HTR-8/SVneo (cell line): ENCODE measurements at places on chromosomes 11 and 22.

DNA sequence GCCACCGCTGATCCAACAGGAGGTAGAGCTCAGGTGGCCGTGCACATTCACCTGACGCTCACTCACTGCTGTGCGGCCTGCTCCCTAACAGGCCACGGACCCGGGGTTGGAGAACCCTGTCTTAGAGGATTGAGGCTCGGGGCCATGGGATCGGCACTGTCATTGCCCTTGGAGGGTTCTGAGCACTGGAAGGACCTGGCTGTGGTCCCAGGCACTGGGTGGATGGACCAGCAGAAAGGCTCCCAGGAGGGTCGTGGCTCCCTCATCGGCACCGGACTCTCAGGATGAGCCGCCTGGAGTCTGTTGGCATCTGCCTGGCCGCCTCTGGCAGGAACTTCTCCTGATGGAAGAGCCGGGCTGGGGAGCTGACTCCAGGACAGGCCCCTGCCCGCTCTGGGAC is 6.5 kb downstream of the KCNQ1 start:
- DNase-seq: no peak

DNA sequence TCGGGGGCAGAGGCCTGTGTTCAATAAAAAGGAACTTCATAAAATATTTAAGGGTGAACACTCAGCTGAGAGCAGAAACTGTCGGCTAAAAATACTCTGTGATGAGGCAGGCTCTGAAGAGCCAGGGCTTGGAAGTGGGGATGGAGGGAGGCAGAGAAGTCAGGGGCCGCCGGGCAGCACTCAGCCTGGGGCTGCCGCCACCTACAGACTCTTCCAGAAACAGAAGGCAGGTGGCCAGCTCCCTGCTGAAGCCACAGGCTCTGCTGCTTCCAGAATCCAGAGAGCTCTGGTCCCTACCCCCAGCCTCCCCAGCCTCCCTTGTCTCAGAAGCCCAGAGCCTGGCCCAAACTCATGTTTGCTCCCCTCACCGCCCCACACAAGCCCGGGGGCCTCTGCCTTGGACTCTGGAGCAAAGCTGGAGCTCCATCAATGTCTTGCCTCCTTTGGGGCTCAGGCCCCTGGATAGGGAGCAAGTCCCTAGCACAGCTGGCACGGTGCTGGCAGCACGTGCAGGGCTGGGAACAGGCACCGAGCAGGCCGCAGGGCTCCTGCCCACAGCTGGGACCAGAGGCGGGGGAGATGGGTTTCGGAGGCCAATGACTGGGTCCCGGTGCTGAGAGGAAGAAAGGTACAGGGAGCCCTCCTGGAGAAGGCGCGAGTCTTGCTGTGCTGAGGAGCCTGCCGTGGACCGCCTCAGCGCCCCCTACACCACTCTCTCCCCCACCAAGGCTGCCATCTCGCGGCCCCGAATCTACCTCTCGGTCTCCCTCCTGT is 8.2 kb downstream of the LRFN4 start:
- no peak for DNase-seq

- no peak for DNase-seq
Observed at GRCh38 chr11:16741473-16741872, 3.0 kb downstream of the C11orf58 start.

DNA sequence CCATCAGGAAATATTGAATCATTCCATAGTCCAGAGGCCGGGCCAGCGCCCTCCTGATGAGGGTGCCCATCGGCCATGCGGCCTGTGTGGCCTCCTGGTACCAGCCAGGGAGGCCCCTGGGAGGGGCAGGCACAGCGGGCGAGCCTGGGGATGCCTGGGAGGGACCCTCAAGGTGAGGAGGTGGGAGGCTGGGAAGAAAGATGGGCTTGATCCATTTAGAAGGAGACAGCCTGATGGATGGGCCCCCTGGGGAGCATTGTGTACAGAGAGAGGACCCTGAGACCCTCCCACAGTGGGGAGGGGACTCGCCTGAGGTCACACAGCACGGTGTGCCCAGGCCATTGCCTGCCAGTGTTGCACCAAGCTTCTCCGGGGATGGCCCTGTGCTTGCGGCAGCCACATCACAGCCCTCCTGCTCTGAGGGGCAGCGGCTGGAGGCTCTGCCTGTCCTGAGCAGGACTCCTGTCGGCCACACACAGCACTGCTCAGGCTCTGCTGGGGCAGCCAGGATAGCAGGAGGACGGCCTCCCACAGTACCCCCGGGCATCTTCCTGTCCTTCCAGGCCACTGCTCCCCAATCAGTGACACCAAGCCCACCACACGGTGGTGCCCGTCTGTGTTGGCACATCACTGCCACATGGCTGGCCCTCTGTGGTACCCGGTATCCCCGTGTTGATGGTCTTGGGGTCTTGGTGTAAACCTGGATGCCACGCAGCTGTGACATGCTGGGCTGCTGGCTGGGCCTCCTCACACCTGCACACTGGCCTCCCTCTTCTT is 290.0 kb downstream of the TBC1D22A start:
- DNase-seq: no peak

DNA sequence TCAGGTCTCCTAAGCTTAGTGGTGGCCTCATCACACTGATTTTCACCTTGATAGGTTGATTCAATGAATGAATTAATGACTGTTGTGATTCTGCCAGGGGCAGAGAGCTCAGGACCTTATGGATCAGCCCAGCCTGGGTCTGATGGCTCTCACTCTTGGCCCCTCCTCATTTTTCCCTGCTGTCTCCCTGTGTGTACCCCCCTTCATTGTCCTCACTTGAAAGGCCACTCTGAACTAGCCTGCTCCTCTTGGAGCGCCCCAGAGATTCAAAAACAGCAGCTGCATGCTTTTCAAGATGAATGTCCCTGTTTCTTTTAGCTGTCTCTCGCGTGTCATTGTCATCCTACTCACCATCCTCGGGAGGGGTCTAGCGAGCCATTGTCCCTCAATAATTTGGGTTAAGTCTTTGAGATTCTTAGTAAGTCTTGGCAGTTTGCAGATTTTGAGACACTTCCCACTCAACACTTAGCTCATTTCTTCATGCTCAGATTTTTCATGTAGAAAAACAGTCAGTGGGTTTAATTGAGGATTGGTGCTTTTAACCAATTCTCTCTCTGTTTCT is 42.5 kb upstream of the MICAL2 start:
- DNase-seq: no peak

DNA sequence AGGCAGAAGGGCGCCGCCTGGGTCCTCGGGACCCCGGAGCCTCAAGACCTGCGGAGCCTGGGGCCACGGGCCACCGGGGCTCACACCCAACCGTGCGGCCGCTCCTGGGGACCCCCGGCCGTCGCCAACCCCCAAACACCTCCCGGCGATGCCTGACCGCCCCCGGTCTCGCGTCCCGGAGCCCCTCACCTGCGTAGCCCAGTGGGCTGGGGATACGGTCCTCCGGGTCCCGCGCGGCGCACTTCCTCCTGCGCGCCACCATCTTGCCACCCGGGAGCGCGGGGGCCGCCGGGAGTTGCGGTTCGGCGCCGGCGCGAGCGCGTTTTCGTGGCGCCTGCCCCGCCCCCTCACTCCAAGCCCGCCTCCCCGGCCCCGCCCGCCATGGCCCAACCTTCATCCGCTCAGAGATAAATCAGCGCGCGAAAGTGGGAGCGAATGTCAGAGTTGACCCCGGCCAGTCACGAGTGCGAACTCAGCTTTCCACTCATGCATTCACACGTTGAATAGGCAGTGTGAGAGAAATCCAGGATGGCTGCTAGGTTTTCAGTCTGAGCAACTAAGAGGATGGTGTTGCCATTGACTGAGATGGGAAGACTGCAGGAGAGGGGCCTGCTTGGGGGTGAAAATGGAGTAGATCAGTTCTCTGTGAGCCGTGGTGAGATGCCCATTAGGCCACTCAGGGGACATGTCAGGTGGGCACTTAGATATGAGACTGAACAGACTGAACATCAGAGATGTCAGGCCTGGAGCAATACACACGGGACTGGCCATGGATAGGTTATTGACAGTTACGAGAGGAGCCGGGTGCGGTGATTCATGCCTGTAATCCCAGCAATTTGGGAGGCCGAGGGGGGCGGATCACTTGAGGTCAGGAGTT is at the start of gene RRP7A:
TSS of gene RRP7A (minus strand) at position 272 of the 877 bp plus-strand sequence. CDS start at position 262, 10 bp downstream.
- DNase-seq: peak; percentile 57

DNA sequence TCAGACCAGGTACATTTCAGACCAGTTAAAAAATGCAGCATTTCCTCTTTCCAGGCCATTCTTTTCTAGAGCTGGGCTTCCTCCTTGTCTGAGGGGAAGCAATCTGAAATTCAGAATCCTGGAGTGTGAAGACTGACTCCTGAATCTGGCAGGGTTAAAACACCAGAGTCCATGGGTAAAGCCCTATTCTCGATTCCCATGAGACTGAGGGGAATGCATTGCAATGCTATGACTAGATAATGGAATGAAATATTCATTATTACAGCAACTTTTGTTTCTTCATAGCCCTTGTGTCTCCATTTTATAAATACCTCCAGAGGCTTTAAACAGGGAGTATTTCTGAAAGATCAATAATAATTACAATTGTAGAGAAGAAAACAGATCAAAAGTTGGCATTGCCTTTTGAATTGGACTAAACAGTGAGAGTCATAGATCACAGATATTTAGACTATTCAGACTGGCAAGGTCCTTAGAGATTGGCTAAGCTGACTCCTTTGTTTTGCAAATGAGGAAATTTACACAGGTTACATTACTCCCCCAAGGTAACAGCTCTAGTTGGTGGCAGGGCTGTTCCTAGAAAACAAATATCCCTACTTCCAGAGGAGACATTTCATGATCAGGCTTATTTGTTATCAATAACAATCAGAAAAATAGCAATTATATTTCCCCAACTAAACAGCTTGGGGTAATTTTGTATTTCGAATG is 632.6 kb upstream of the KIRREL3 start:
- no peak for DNase-seq

- DNase-seq: no peak
Observed at GRCh38 chr11:1299621-1300020, 9.8 kb downstream of the TOLLIP start.

DNA sequence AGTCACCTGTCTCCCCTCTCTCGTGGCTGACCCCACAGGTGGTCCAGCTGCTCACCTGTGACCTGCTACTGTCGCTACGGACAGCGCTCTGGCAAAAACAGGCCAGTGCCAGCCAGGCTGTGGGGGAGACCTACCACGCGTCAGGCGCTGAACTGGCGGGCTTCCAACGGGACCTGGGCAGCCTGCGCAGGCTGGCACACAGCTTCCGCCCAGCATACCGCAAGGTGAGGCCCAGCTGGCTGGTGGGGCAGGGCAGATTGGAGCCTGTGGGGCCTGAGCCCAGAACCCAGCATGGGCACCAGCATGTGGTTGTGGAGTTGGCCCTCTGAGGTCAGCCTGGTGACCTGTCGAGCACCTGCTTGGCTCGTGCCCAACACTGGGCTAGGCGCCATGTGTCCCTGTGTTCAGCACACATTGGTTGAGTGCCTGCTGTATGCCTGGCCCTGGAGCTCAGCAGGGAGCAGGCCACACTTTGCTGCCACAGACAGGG is 11.9 kb downstream of the SHISA8 start:
- DNase-seq: no peak

- DNase-seq: no peak
Observed at GRCh38 chr22:39291523-39291922, 27.9 kb downstream of the RPL3 start.

GRCh38 chr11:64659417-64660144 is 63.4 kb downstream of the NRXN2 start:
- DNase-seq: peak; percentile 75

GRCh38 chr11:1771273-1771672 is 7.5 kb upstream of the CTSD start:
- DNase-seq: no peak

DNA sequence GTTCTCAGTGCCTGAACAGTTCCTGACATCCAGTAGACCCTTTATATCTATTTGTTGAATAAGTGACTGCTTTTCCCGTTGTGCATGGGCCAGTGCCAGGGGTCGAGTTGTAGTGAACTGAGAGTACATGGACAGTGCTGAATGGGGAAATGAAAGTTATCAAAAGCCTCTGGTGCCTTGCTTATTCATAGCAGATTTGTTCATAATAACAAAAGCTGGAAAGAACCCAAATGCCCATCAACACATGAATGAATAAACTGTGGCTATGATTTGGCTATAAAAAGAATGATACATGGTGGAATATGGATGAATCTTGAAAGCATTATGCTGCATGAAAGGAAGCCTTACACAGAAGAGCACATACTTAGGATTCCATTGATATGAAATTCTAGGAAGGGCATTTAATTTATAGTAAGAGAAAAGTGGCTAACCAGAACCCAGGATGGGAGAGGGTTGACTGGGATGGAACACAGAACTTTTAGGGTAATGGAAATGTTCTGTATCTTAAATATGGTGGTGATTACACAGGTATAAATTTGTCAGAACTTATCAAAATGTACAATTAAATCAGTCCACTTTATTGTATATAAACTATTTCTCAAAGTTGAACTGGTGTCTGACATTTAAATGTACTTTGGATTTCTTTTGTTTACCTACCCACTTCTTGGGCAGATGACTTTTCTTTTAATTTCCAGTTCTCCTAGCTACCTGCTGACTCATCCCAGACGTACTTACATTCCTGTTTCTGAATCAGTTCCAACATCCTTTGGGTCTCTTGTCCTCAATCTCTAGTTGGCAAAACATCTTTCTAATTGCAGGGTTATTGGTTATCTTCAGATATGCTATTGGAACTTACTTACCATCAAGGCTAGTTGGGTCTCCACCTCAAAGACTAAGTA is 42.8 kb downstream of the PACS1 start:
- DNase-seq: peak; percentile 73

GRCh38 chr11:63179432-63180041 is 35.5 kb upstream of the SLC22A24 start:
- no peak for DNase-seq

DNA sequence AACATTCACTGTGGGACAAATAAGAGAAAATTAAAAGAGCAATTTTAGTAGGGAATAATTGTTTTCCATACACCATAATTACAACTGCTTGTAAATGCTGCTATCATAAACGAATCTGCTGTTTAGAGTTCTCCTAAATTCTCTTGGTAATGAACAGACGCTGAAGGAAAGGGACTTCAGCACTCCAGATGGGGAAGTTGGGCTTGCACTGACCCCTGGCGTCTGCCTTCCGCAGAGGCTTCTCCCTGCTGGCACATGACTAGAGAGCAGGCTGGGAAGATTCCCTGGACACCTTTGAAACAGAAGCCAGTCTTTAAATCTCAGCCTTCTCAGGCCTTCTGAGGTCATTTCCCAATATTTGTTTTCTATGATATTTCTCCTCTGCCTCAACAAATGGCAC is 84.1 kb downstream of the NXPE2 start:
- DNase-seq: peak; percentile 60
